ENCODE measurements at places on chromosomes 16 and 17.

DNA sequence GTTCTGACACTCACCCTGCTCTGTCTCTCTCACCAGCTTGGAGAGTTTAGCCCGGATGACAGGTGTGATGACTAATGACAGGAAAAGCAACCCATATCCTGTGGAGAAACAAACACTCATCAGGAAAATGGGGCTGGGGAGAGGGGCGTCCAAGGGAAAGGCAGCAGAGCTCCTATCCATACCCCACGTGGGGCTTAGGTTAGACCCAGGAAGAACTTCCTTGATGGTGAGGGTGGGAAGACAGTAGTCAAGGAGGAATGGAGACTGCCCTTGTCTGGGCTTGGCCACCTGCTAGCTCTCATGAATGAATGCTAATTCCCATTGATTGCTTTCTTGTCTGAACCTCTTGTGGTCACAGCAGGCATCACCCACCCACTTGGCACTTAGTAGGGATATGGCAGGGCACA lies 3.8 kb downstream of the SLC46A1 start:
- no peak for DNase-seq

GRCh38 chr17:77151186-77151585 lies 10.4 kb downstream of the SEC14L1 start:
- DNase-seq = no peak

- DNase-seq = no peak
Observed at GRCh38 chr16:58318391-58318790, 23.6 kb upstream of the PRSS54 start.

- no peak for DNase-seq
Observed at GRCh38 chr17:12744298-12744697, 45.0 kb upstream of the ARHGAP44 start.

DNA sequence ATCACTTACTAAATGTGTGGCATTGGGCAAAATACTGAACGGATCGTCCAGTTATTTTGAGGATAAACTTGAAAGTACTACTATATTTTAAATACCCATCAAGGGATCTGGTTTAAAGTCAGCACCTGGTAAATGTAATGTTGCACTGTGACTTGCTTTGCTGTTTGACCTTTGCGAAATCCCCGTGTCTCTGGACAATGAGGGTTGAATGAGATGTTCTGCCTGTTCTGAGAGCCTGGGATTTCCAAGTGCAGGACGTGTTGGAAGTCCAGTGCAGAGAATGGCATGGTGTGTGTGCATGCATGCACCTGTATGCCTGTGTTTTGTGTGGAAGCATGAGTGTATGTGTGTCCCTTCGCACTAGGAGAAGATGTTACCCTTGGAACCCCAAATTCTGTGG lies 106.6 kb downstream of the N4BP1 start:
- no peak for DNase-seq

GRCh38 chr17:74541176-74542111 lies 4.5 kb downstream of the CD300C start:
- DNase-seq = no peak

- DNase-seq = no peak
Observed at GRCh38 chr16:23505180-23505665, 5.1 kb downstream of the GGA2 start.

GRCh38 chr16:84714028-84714427 lies 14.2 kb downstream of the USP10 start:
- no peak for DNase-seq

GRCh38 chr16:51937771-51938170 lies 609.2 kb downstream of the TOX3 start:
- DNase-seq = no peak

- no peak for DNase-seq
Observed at GRCh38 chr17:2237950-2238349, 65.6 kb downstream of the SMG6 start.

DNA sequence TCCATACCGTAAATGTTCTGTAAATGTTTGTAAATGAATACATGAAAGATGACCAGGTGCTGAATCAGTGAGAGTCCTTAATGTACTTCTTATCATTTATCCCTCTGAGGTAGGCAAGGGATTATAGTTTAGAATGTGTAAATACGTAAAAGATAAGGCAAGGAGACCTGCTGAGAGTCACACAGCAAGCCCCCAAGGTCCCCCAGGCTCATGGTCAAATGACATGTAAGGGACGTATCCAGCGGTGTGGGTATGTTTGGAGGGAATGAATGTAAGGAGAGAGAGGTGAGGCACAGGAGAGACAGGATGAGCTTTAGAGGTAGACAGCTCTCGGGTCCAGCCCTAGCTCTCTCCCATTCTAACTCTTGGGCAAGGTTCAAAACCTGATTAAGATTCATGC lies 341.8 kb downstream of the WWOX start:
- DNase-seq = no peak

DNA sequence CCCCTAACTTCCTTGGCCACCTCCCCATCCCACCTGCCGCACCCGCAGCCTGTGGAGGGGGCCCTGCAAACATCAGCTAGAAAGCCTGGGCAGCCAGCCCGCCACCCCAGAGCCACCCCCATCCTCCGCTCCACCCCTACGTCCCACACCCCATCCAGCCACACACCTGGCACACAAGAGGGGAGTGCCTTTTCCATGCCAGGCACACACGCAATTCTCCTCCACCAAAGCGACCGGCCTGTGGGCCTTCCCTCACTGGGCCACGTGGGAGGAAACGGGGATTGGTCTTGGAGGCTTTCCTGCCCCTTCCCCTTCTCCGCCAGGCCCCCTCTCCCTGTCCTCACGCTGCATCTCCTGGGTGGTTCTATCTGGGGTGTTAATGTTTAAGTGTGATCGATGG lies 48.7 kb upstream of the TNRC6C start:
- no peak for DNase-seq

DNA sequence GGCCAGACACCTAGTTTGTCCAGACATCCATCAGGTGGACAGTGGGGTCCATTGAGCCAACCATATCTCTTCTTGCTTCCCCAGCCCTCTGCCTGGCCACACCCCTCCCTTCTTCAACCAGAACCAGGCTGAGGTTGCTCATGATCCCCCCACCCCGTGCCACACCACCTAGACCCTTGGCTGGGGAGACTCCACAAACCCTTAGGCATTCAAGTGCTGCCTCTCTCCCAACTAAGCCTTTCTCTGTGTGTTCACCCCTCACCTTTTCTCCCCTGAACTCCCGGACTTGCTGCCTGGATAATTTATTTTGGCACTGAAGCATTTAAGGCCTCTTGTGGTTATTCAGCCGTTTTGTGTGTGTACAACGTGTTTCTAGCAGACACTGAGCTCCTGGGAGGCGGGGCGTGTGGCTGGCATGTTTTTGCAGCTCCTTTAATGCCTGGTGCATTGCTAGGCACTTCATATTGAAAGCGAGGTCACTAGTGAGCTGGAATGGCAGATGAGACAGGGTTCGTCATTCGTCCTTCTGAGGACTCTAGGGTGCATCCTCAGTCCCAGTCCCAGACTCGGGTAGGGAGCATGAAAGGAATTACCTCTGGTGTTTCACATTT lies 28.7 kb downstream of the CACNA1G start:
- DNase-seq = no peak

GRCh38 chr17:41404024-41404671 lies 6.7 kb upstream of the KRT31 start:
- DNase-seq = no peak

- DNase-seq = no peak
Observed at GRCh38 chr17:70206361-70207010, 37.2 kb downstream of the KCNJ2 start.

DNA sequence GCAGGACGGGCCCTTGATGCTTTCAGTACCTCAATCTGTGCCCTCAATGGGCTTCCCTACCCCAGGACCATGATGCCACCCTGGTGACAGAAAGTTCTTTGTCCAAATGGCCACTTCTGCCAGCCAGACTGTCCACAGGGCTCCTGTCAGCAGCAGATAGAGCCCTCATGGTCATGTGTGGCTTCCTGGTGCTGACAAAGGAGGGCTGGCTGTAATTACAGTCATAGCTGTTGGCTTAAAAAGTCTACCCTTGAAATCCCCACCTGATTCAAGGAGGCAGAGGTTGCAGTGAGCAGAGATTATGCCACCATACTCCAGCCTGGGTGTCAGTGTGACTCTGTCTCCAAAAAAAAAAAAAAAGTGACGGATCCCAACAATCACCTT lies 3.3 kb downstream of the TRPV2 start:
- no peak for DNase-seq

DNA sequence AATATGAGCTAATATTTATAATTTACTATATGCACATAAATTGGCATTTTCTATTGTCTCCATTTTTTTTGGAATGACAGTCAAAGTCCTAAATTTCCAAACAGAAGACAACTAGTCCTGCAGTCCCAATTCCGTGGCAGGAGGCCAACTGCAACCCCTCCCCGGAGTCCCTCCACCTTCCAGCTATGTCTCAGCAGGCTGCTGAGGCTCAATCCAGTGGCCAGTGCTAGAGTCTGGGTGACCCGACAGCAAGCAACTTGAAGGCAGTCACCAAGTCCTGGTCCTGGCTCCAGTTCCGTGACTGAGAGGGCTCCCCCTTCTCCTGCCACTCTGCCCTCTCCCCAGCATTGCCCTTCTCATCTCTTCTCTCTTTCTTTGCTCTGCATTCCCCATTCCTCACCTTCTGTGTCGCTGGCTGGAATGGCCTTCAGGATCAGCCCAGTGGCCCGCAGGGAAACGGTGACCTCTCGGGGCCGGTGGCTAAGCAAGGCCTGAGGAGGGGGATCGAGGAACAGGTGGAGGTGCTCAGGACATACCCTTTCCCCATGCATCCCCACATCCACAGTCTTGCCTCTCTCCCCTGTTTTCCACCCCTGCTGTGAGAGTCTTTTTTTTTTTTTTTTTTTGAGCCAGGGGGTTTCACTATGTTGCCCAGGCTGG lies 22.4 kb upstream of the MFSD6L start:
- DNase-seq = no peak

GRCh38 chr16:11977376-11978041 lies 975 bp downstream of the SNX29 start:
- DNase-seq = no peak

DNA sequence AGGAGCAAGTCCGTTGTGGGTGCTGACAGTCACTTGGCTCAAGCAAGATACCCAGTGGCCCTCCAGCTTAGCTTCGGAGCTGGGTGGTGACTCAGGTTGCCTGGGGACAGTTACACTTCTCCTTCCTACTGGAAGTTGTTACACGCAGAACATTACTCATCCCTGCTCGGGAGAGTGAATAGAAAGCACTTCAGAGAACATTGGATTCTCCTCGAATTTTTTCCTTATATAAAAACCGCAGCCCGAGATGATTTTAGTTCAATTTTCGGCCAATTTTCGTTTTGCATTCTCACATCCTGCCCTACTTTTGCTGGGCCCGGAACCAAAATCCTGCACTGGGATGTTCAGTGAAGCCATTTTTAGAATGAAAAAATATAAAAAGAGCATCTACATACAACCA lies 99.7 kb downstream of the ELAC2 start:
- DNase-seq = no peak

DNA sequence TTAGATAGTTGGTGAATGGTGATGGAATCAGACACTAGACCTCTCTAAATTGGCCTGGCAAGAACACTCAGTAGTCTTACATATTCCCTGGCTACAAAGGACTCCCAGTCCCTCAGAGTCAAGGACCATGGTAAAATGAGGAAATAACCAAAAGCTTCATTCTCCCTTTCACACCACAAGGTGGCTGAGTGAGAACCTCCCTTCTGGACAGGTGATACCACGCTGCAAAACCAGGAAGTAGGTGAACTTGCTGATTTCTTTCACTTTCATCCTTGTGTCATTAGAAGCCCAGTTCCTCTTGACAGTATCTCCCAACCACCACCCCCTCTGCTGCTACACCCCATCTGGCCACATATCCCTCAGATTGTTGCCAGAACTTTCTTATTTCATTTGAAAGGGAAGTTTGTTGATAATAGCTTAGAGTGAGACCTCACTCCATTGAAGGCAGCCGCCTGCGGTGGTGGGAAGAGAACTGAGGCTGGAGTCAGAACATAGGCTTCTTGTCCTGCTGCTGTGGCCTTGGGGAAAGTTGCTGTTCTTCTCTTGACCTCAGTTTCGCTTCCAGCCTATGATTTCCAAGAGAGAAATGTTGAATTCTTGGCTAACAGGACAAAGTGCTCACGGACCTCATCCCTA lies 290.6 kb upstream of the CCL2 start:
- DNase-seq = no peak

- DNase-seq = no peak
Observed at GRCh38 chr17:56987283-56987834, 9.4 kb downstream of the SCPEP1 start.

DNA sequence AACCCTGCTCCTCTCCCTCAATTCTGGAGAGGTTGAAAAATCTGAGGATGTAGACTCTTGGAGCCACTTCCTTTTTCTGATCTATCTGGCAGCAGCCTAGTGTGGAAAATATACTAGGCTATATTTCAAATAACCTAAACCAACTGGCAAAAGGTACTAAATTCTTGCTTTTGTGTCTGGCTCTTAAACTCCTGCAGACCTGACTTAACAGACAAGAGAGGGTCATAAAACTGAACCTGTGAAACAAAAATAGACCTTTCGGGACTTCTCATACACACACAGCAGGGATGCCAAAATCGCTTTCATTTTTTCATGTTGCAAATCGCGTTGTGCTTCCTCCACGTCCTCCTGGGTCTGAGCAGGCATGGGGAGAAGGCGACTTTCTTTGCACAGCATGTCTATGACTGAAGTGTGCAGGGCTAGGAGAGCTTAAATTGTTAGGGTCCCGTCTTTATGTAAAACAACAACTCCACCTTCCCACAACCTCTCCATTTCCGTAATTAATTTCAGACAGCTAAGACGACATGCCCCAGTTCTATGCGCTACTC lies 520.7 kb upstream of the PSMD7 start:
- DNase-seq = no peak

DNA sequence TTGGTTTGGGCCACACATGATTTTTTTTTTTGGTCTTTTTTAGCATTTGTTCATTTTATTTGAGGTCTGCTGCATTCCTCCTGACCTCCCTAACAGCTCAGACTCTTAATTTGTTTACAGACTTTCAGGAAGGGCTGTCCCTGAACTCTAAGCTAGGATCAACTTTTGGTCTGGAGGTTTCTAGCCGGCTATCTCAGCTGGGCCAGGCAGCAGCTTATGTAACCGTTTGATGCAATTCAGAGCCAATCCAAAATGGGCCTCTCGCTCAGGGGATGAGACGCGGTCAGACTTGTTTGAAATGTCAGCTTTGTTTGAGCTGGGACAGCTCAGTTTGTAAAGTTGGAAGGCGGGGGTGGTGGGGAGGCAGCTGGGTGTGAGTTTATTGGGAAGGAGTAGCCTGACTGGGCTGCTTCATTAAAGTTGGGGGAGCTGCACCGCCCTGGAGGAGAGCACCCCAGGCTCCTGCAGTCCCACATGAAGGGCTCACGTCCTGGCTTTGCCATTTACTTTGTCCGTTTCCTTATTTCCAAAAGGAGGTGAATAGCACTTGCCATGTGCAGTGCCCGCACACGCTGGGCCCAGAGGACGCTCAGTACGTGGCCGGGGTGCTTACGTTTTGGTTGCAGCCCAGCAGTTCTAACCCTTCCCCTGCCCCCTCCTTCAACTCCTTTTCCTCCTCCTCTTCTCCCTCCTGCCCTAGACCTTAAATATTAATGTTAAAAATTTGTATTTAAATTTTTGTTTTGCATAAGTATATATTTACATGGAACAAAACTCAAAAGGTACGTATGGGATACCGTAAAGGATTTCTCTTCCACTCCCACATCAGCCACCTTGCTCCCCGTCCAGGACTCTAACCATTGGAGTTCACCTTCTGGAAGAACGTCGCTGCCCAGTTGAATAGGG lies 121.2 kb downstream of the SNX29 start:
- DNase-seq = no peak
